ENCODE measurements at places on chromosomes 3 and 15. TPM values are rescaled to one million over a fixed set of nuclear protein-coding genes. Genes with fewer than 3 reads are reported as not detected.

- H3K27ac ChIP-seq, result no peak overlapping the region
- H3K4me3 ChIP-seq, result no peak overlapping the region
- H3K4me1 ChIP-seq, result no peaks in the 10 kb centered on the region
- no peak for DNase-seq
Measured at GRCh38 chr3:173513123-173513522, 115.6 kb downstream of the NLGN1 start.

The PLSCR5 gene
- polyA plus RNA-seq, result not detected

DNA sequence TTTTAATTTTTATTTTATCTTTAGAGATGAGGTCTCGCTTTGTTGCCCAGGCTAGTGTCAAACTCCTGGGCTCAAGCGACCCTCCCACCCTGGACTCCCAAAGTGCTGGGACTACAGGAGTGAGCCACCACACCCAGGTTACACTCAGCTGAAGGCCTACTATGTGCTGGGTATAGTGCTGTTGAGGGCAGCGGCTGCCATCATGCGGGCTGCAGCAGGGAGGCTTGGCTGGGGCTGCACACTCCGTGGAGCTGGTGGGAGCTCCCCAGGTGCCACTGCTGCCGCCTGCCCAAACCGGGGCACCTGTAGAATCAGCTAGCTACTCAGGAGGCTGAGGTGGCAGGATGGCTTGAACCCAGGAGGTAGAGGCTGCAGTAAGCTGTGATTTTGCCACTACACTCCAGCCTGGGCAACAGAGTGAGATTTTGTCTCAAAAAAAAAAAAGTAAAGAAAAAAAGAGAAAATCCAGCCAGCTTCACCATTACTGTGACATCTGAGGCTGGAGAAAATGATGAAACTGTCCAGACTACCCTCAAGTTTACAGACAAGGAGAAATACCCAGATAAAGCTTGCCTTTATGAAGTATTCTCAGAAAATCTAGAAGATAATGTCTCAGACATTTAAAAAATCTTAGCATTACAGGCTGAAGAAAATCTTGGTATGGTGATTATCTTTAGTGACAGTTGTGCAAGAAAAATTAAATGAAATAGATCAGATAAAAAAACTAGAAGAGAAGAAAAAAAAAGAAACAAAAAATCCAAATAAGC lies 42.1 kb downstream of the CRABP1 start:
- H3K27ac ChIP-seq, result no peak overlapping the region
- H3K36me3 ChIP-seq, result no peaks in the 10 kb centered on the region
- no peak for DNase-seq
- H3K27me3 ChIP-seq, result peaks cover 3% of the 10 kb centered on the region
- H3K4me3 ChIP-seq, result no peak overlapping the region
- no peaks in the 10 kb centered on the region for H3K4me1 ChIP-seq

DNA sequence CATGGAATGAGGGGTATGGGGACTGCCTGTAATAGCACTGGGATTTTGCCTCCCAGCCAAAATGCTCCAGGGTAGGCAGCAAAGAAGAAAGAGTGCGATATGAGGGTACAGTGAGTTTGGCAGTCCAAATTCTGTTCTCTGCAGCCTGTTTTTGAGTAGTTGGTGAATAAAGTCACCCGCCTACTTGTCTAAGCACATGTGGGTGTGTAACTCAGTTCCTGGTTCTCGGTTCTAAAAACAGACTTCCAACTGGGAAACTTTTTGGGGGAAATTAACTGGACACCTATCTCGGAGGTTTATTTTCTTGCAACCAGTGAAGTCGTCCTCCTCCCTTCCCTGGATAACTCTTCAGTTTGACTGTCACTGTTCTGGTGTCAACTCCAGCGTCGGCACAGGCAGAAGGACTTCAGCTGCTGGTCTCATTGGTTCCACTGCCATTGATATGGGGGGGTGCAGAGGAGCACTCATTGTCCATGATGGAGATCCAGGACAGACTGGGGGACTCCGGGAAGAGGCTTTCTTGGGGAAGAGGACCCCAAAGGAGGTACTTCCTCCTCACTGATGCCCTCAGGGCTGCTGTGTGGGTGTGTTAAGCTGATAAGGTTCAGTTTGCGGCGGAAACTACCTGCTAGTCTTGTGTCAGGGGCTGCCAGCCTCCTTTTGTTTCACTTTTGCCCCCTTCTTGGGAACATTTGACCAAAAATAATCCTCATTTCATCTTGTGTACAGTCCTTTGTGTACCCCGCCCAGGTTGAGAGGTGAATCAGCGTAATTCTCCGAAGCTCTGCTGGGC lies 13.2 kb downstream of the GHRL start:
- DNase-seq, result no peak
- H3K36me3 ChIP-seq, result peaks cover 24% of the 10 kb centered on the region
- H3K27me3 ChIP-seq, result no peaks in the 10 kb centered on the region
- H3K4me3 ChIP-seq, result no peak overlapping the region
- no peaks in the 10 kb centered on the region for H3K4me1 ChIP-seq
- no peak overlapping the region for H3K27ac ChIP-seq

The ZNF860 gene
- 0.31 TPM for polyA plus RNA-seq

- no peak overlapping the region for H3K27ac ChIP-seq
- H3K4me3 ChIP-seq, result no peak overlapping the region
- H3K4me1 ChIP-seq, result no peaks in the 10 kb centered on the region
Measured at GRCh38 chr3:121436641-121437040, 109.1 kb downstream of the POLQ start.

GRCh38 chr3:52454938-52455282 lies 494 bp upstream of the NISCH start:
- no peak for DNase-seq
- H3K27ac ChIP-seq, result peak overlapping the region; percentile 73
- H3K27me3 ChIP-seq, result no peaks in the 10 kb centered on the region
- peaks cover 22% of the 10 kb centered on the region for H3K36me3 ChIP-seq
- peak overlapping the region; percentile 87 for H3K4me3 ChIP-seq

The CPNE9 gene
- not detected for polyA plus RNA-seq

The SPTBN5 gene
- 0.60 TPM for polyA plus RNA-seq

DNA sequence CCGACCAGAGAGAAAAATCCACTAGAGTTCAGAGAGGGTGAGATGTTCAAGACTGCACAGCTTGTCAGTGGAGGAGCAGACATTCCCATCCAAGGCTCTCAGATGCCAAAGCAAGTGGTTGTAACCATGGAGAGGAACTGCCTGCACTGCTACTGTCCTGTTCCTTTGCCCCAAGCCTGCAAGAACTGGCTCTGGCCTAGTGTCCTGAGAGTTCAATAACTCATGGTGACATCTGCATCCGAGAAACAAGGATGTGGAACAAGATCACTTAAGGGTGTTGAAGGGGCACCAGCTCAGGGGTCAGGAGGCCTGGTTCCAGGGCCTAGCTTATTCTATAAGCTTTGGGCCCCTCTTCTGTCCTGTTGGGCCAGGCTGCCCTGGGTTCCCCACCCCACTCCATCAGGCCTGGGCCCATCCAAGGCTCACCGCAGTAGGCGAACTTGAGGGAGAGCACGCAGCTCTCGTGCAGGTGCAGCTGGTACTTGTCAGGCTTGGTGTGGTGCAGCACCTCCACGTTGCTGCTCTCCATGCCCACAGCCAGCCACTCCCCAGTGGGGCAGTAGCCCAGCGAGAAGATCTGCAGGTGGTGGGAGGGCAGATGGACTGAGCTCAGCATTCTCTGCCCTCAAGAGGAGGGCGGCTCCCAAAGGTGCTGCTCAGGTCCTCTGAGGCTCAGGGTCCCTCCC lies 45.6 kb downstream of the TLE3 start:
- no peak overlapping the region for H3K27ac ChIP-seq
- H3K36me3 ChIP-seq, result peaks cover 54% of the 10 kb centered on the region
- DNase-seq, result no peak
- no peaks in the 10 kb centered on the region for H3K4me1 ChIP-seq

The ARPC4 gene
- 143 TPM for polyA plus RNA-seq

GRCh38 chr3:170564664-170565063 lies 21.2 kb downstream of the SLC7A14 start:
- H3K4me1 ChIP-seq, result no peaks in the 10 kb centered on the region
- no peaks in the 10 kb centered on the region for H3K36me3 ChIP-seq
- H3K27ac ChIP-seq, result no peak overlapping the region
- no peak for DNase-seq
- no peak overlapping the region for H3K4me3 ChIP-seq

DNA sequence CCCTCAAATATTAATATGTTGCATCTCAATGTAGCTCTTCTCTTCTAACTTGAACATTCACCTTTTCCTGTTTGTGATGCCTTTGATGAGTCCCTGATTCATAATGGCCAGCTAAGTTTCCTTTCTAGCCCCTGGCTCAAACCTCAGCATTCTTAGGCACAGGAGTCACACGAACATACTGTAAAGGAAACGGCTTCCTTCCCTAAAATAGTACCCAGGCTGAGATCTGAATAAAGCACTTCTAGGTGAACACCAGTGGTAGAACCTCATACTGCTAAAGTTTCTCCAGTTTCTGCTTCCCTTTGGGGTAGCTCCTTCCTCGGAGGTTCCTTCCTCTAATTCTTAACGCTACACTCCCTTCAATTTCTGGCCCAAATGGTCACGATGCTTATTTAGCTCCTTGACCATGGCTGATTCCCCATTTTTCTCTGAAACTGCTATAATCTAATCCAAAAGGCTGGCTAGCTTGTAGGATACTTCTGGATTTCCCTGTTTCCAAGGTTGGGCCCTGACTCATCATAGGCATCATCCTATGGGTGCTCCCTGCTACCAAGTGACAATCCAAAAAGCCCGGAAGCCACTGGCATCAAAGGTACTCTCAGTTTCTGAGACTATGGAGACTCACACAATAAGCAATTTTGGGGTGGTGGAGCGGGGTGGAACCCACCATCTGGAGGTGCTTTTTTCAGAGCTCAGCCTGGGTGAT lies 2.4 kb downstream of the ANAPC13 start:
- no peak overlapping the region for H3K4me3 ChIP-seq
- H3K4me1 ChIP-seq, result peaks cover 7% of the 10 kb centered on the region
- no peak for DNase-seq
- no peak overlapping the region for H3K27ac ChIP-seq

The GOLGA8B gene
- 77.4 TPM for polyA plus RNA-seq

The IQCF2 gene
- polyA plus RNA-seq, result not detected

DNA sequence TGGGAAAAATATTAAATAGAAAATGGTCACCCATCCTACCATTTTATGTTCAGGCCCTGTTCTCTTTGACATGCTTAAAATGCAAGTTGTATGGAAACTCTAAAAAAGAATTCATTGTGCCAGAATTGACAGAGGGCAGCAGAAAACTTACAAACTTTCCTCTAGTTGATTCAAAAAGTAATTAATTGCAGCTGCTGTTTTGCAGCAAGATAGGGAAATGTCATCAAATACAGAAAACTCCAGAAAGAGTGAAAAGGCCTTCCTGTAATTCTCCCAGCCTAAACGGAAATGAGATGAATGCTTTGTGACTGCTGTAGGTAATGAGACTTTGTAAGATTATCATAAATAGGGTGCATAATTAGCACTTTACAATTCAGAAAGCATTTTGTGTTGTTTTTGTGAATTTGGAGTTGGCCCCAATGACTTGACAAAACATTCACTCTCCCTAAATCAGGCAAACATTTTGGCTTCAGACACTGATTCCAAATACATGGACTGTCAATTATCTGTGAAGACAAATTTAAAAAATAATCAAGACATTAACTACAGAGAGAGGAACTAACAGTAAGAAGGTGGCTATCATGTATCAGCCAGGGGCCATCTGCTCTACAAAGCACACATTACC lies 861.8 kb downstream of the SQOR start:
- no peak overlapping the region for H3K27ac ChIP-seq
- no peak for DNase-seq
- no peaks in the 10 kb centered on the region for H3K36me3 ChIP-seq
- H3K27me3 ChIP-seq, result no peaks in the 10 kb centered on the region

DNA sequence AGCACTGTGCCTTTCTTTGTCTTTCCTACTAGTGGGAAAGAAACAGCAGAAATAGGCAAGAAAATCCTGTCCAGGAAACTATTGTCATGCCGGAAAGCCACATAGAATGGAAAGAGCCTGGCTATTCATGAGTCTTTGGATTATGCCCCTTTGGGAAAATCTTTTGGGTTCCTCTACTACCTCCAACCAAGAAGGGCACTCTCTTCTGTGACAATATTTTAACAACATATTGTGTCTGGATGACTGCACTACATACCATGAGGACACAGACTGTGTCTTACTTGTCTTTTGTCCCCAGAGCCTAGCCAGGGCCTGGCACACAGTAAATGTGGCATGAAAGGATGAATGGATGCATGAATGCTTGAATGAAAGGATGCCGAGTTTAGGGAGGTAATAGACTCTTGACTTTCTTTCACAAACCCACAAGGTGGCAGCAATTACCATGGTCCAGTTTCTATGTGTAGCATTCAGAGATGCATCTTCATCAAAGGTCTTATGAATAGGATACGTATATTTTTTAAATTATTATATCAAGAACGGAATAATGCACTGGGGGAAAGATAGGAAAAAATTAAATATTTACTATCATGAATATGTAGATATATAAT lies 30.3 kb downstream of the ARL14 start:
- peak; percentile 51 for DNase-seq
- no peaks in the 10 kb centered on the region for H3K27me3 ChIP-seq
- no peak overlapping the region for H3K4me3 ChIP-seq

The PLCL2 gene
- polyA plus RNA-seq, result 4.0 TPM

The ZNF620 gene
- polyA plus RNA-seq, result 1.3 TPM

The KBTBD12 gene
- 0.80 TPM for polyA plus RNA-seq

The IGF2BP2 gene
- 30.2 TPM for polyA plus RNA-seq

DNA sequence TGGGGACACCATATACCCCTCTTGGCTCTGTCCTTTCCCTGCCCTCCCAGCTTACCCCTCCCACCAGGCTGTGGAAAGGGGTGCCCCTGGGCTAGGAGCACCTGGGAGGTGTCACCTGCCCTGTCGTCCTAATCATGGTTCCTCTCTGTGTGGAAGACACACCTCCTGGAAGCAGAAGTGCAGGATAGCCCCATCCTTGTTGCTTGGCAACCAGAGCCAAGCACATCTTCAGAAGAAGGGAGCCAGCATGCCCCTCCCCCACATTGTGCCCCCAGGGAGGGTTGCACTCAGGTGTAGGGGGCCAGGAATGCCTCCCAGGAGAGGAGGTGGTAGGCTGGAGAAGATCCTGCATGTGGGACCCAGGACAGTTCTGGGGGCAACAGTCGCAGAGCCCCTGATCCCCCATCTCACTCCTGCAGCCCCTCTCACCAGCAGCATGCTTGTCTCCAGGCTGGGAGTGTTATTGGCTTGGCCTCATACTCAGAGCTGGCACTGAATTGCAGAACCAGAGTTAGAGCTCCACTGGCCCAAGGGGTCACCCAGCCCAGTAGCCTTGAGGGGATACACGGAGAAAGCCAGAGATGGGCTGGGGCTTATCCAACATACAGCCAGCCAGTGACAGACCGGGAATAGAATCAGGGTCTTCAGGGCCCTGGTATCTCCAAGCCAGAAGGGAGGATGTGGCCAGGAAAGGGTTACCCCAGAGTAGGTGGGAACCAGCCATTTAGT lies 8.4 kb downstream of the RAB6B start:
- no peak for DNase-seq
- no peak overlapping the region for H3K27ac ChIP-seq
- no peaks in the 10 kb centered on the region for H3K36me3 ChIP-seq

DNA sequence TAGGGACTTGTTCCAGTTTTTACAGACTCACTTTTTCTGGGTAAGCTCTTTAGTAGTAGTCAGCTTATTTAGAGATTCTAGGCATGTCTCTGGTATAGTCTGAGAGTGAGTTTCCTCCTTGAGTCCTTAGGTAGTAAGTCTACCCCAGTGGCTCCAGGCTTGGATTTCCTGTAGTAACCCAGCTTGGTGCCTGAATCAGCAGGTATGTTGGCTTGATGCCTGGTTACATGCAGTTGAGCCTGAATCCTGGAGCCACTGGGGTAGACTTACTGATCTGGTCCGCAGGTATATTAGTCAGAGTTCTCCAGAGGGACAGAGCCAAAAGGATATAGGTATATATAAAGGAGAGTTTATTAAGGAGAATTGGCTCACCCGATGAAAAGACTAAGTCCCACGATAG lies 85.8 kb upstream of the RBMS3 start:
- H3K27ac ChIP-seq, result no peak overlapping the region
- no peak overlapping the region for H3K4me3 ChIP-seq
- no peaks in the 10 kb centered on the region for H3K27me3 ChIP-seq

Data from small intestine (tissue), 16 donors.